CD4-positive, CD25-positive, alpha-beta regulatory T cell (primary cell): ENCODE measurements at places on chromosomes 2 and 18.
A peak's percentile ranks its signal among the peaks of the same experiment; 100 is the strongest.

DNA sequence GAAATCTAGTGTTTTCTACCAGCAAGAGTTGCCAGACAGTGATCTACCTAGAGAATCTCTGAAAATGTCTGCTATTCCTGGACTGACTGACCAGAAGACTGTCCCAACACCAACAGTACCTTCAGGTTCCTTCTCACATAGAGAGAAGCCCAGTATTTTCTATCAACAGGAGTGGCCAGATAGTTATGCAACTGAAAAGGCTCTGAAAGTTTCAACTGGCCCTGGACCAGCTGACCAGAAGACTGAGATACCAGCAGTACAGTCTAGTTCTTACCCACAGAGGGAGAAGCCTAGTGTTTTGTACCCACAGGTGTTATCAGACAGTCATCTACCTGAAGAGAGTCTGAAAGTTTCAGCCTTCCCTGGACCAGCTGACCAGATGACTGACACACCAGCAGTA, 63.8 kb downstream of the ALMS1 start:
- DNase-seq, result no peak

- peak; percentile 60 for DNase-seq
Observed at GRCh38 chr2:11582862-11583752, 49.3 kb downstream of the GREB1 start.

DNA sequence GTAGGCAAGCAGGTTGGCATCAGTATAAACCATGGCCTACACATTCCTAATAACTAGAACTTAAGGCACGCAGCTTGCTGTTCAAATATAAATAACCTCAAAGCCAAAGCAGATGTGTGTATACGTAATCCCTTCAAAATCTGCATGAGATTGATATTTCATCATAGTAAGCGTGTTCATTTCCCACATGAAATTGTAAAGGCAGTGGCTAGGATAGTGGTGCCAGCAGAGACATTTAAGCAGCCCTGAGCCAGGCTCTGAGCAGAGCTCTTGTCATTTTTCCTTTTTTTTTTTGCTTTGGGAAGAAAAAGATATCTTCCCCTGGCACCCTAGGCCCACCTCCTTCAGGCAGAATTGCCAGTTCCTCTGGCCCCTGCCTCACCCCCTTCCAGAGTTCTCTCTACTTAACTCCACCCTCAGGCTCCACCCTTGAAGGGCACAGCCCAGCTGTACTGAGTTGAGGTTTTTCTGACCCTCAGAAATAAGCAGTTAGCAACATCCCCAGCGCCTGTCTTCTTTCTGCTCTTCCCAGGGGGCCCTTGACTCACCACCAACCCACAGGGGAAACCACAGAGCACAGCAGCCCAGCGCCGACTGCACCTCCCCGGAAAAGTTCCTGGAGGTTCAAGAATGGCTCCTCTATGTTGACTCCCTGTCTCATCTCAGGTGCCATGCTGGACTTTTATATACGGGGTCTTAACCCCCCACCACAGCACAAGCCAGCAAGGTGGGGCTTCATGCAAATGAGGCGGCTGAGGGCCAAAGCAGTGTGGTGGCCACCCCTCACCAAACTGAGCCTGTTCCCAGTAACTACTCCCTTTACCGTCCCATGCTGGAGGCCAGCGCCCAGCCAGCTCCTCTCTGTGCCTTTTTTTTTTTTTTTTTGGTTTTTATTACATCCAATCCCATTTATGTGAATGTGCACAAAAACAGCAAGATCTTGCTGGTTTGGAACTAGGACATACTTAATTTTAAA, 84.7 kb downstream of the EHD3 start:
- no peak for DNase-seq

DNA sequence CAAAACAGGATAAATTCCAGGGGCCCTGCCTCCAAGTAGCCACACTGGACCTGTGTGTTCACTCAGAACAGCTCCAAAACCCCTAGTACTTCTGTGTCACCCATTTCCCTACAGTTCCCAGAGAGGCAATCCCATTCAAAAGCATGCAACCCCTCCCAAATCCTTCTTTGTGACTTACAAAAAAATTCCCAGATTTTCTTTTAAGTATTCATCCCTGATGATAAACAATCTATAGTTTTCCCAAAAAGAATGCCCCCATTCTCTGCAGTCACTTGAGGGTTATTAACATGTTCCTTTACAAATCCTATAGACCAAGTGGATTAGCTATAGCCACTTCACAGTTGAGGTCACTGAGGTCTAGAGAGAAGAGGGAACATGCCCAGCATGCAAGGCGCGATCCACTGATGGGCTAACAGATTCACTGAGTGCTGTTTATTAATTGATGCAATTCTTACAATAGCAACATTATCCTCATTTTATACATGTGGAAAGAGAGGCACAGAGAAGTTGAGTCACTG, 85.4 kb downstream of the MYL12B start:
- no peak for DNase-seq

- no peak for DNase-seq
Observed at GRCh38 chr2:42741140-42741539, 22.8 kb downstream of the OXER1 start.

DNA sequence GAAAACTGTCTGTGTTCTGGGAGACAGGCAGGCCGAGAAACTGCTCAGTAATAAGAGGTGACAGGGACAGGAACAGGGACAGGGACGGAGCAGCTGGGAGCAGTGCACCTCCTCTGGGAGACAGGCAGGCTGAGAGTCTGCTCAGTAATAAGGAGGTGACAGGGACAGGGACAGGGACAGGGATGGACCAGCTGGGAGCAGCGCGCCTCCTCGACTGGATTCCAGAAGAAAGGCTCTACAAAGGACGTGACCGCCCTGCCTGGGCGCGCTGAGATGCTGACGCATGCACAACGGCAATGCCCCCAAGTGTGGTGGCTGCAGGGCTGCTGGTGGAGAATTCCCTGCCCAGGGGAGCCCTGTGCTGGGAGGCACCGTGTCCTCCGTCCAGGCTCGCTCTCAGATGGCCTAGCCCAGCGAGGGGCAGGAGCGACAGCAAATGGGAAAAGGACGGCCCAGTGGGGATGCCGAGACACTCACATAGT, 44.2 kb upstream of the PXDN start:
- no peak for DNase-seq

DNA sequence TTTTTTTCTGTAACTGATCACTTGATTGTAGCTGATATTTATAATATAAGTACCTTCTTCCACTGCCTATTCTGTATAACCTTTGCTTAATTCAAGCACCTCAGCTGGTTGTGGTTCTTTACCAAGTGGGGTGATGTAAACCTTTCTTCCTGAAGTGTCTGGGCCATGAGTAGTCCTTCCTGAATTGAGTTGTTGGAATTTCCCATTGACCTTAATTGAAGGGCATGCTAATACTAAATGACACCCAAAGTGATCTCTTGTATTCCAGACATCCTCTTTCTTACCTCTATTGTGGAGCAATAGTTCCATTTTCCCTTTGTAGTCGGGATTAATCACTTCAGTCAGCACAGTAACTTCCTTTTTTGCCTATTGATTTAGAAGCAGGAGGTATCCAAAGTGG, 1496.8 kb upstream of the CELF4 start:
- DNase-seq, result no peak

- no peak for DNase-seq
Observed at GRCh38 chr2:96940980-96941775, 45.2 kb downstream of the FAM178B start.

GRCh38 chr2:167293943-167294775, 405.9 kb downstream of the XIRP2 start:
- no peak for DNase-seq
